ENCODE measurements at places on chromosomes 12 and 14.
A peak's percentile ranks its signal among the peaks of the same experiment; 100 is the strongest.

DNA sequence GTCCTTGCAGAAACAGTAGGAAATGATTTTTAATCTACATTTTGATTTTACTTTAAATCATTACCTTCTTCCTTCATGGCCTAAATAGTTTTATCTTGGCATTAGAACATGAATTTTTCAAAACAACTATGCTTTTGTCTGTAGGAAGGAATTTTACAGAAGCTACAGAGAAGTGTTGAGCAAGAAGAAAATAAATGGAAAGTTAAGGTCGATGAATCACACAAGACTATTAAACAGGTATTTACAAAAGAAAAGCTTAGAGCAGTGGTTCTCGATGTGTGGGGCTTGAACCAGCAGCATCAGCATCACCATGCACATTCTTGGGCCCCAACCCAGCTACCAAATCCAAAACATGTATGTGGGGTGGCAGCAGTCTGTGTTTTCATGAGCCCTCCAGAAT, 91.6 kb downstream of the KTN1 start:
- DNase-seq, result no peak

- no peak for DNase-seq
Measured at GRCh38 chr14:57009585-57010515, 199.6 kb upstream of the OTX2 start.

DNA sequence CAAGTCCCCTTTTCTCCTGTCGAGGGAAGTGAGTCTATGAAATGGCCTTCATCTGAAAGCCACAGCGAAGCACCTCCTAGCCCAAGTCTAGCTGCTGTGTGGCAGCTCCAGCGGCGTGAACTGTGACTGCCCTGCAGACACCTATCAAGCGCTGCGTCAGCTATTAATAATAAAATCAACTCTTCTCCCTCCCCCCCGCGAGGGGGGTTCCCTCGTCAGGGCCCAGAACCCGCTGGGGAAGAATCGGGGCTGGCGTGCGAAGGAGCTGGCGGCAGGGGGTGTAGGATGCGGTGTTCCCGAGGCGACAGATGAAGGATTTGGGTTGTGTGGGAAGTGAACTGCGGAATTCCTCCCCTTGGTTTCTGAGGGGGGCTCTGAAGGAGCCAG, 662 bp upstream of the ATP2A2 start:
- peak; percentile 40 for DNase-seq

GRCh38 chr12:20620261-20620660, 74.9 kb upstream of the SLCO1C1 start:
- no peak for DNase-seq

- DNase-seq, result no peak
Measured at GRCh38 chr14:33682760-33683159, 268.1 kb downstream of the EGLN3 start.

DNA sequence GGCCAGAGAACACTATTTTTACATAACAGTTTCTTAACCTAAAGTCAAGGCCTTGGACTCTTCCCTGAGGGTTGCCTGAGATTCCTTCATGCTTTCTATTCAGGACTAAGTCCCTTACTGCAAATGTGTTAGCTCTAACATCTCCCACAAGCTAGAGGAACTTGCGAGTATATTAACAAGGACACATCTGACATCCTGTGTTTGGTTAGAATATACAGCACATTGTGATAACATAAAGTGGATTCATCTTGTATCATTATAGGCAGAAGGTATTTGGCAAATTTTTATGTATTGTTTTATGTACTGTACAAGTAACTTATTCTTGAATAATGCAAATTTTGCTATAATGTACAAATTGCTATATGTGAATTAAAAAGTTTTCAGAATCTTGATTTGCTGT, 45.5 kb downstream of the SH2B3 start:
- DNase-seq, result no peak

GRCh38 chr12:615620-616019, 47.6 kb downstream of the NINJ2 start:
- no peak for DNase-seq

GRCh38 chr12:30296486-30296885, 399.2 kb downstream of the IPO8 start:
- DNase-seq, result no peak

DNA sequence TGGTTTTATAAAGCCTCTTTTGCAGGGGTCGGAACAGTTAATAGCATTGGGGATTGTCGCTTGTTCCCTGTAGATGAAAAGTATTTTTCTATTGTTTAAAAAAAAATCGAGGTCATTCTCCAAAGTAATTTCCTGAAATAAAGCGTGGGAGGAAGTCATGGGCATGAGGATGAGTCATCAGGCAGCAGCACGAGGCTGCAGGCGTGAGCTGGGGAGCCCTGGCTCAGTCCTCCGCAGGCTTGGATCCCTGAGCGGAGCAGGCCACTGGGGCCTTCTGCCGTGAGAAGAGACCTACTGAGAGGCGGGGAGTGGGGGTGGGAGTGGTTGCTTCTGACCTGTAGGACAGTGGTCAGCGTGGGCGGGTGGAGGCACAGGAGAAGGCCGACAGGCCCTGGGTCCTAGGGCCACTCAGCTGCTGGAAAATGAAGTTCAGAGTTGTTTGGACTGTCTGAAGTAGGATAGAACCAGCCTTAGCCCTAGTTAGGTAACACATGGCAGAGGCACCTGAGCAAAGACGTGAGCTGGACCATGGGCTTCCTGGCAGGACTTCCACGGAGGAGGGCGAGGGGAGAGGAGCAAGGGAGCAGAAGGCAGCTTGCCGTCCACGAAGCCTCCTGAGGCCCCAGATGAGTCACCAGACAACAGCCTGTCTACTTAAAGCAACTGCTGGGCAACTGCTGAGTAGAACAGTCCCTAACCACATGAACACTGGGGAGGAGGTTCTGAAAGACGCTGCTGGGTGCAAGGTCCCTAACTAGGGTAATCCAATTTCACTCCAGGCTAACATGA, 21.1 kb upstream of the LGALS3 start:
- no peak for DNase-seq

- DNase-seq, result no peak
Measured at GRCh38 chr12:47811581-47812484, 7.9 kb downstream of the HDAC7 start.

DNA sequence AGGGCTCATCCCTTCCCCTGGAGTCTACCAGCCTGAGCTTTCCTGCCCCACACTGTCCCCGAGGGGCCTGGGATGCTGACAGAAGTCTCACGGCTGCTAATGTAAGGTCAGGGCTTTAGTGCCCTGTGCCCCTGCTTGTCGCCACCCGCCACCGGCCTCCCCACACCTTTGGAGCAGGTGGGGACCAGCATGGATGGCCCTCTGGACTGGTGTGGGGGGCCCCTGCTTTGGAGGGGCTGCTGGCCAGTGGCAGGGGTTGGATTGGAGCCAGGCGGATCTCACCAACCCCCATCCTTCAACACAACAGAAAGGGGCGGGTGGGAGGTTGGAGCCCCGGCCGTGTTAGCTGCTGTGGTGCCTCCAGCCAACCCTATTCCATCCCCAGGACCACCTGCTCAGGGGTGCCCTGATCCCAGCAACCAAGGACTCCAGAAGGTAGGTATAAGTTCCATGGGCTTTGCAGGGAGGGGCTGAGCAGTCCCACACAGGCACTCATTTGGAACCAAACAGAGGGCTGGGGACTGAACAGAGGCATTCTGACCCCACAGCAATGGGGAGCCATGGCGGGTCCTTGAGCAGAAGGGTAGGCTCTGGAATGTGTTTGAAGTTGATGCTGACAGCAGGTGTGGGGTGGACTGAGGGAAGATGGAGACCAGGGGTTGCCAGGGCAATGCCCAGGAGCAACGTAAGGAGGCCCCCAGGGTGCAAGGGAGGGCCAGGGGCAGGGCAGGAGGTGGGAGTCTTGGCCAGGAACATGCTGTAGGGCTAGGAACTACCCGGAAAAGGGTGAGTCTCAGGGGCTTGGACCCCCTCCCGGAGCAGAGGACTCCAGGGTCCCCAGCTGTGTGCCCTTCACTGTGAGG, 145.1 kb upstream of the C14orf180 start:
- no peak for DNase-seq

DNA sequence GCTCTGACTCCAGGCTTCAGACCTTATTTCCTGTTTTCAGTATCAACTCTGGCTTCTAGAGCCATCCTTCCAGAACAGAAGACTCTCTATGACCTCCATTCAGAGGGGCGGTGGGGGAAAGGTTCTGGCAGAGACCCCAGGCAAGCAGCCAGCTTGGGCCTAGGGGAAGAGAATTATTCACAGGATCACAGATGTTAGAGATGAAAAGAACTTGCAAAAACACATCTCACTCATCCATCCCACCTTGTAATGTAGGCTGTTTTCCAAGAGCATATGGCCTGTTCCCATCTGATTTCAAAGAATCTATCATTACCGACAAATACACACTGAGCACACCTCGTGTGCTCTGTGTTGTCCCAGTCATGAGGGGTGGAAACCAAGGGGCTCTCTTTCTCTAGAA, 131.9 kb downstream of the GRIN2B start:
- no peak for DNase-seq

DNA sequence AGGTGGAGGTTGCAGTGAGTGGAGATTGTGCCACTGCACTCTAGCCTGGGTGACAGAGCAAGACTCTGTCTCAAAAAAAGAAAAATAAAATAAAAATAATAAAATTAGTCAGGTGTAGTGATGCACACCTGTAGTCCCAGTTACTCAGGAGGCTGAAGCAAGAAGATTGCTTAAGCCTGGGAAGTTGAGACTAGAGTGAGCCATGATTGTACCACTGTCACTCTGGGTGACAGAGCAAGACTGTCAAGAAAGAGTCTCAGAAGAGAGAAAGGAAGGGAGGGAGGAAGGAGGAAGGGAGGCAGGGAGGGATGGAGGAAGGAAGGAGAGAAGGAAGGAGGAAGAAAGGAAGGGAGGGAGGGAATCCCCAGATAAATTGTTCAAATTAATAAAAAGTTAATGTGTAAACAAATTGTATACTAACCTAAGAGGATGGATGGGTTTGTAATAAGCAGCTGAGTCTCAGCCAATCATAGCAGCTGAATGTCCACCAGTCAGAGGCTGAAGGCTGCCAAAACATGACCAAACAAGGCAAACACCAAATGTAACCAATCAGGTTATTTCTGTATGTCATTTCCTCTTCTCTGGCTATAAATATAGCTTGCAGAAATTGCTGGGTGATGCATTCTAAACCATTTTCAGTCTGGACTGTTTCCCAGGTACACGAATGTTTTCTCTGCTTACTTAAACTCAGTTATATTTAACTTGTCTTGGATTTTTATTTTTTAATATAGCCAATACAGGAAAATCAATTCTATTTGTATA, 6.1 kb upstream of the CDCA4 start:
- no peak for DNase-seq

- DNase-seq, result no peak
Measured at GRCh38 chr12:8697120-8697475, 693 bp upstream of the RIMKLB start.

GRCh38 chr12:77133566-77133965, 68.2 kb upstream of the E2F7 start:
- DNase-seq, result no peak

GRCh38 chr12:15318841-15319240, 3.5 kb upstream of the PTPRO start:
- DNase-seq, result no peak

GRCh38 chr12:49529414-49529813, 9.4 kb upstream of the KCNH3 start:
- DNase-seq, result no peak

DNA sequence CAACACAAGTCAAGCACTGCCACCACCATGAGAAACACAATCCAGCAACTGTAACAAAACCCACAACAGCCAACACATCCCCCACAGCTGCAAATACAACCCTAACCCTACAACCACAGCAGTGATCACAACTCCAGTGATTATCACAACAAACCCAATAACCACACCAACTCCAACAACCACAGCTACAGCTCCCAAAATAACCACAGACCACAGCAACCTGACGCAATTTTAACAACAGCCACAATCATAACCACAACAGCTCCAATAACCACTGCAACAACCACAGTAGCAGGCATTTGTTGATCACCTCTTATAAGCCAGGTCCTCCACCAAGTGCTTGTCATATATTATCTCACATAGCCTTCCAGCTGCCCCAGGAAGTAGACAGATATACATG, 42.2 kb upstream of the FAM181A start:
- DNase-seq, result no peak

DNA sequence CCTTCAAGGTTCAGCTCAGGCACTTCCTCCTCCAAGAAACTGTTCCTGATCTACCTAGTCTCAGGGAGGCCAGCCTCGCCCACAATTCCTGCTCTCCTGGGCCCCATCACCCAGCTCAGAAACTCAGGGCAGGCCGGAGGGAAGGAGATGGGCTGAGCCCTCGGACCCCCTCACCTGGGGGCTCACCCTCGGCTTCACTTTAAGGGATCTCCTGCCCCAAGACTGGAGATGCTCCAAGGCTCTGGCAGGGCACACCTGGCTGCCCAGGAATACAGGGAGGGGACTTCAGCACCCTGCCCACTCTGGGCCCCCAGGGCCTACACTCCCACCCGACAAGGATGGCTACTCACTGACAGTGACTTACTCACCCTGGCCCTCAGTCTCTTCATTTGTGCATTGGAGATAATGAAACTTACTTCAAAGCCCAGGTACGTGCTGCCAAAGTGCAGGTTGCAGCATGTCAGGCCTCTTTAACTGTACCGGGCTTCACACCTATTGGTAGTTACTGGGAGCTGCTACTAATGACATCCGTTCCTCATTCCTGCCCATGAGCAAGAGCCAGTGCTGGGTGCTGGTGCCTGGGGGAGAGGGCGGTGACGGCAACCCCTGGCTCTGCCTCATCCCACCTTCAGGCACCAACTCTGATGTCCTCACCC, 21.0 kb upstream of the PPP1R13B start:
- no peak for DNase-seq

GRCh38 chr12:47308672-47309071, 228.9 kb upstream of the AMIGO2 start:
- DNase-seq, result no peak

DNA sequence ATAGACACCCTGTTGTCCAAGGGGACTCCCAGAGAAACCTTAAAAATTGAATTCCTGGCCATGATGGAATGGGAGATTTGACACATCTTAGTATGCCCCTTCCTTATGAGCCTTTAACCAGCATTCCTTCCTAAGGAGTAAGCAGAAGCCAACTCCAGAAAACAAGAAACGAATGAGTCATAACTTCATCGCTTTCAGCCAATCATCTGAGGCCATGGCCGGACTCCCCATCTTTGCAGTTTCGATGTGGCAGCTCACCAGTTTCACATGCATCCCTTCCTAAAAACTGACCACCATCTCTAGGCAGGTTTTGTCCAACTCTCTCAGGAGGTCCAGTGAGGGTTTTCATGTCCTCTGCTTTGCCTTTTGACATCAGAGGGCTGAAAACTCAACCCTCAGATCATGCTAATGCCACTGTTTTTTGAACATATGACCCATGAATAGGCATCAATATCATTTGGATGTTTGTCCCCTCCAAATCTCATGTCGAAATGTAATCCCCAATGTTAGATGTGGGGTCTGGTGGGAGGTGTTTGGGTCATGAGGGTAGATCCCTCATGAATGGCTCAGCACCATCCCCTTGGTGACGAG, 19.9 kb downstream of the DAAM1 start:
- DNase-seq, result no peak

- DNase-seq, result no peak
Measured at GRCh38 chr14:38693423-38693822, 409.6 kb downstream of the SEC23A start.

- DNase-seq, result no peak
Measured at GRCh38 chr12:79686171-79686570, 4.6 kb downstream of the PAWR start.

GRCh38 chr14:102584871-102585869, 7.3 kb upstream of the RCOR1 start:
- DNase-seq, result no peak
